ENCODE measurements at places on chromosomes 5 and 9.

DNA sequence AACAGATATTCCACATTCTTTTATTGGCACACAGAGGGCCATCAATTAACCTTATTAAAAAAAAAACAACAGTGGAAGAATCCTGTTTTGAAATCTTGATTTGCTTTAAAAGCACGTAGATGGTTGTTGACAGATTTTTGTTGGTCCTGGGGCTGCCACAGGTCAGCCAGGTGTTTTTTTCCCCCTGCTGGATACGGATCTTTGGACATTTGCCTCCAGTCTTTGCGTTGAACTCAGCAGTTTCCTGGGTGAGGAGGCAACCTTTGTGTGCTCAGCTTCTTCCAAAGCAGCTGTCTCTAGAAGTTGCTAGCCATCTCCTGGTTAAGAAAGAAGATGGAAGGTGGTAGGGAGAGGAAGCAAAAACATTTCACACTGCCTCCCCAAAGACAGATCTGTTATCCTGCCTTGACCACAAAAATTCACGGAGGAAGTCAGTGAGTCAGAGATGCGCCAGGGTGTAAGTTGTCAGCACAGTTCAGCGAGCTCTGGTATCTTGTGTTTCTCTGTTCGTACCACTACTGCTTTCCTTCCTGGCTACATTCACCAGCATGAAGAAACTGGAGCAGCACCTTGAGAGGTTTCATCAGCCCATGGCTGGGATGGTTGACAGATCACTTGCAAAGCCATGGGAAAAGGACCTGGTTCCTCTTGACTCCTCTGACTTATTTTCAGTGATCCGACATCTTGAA lies 207.3 kb downstream of the ARHGAP26 start:
- peak; percentile 51 for DNase-seq

DNA sequence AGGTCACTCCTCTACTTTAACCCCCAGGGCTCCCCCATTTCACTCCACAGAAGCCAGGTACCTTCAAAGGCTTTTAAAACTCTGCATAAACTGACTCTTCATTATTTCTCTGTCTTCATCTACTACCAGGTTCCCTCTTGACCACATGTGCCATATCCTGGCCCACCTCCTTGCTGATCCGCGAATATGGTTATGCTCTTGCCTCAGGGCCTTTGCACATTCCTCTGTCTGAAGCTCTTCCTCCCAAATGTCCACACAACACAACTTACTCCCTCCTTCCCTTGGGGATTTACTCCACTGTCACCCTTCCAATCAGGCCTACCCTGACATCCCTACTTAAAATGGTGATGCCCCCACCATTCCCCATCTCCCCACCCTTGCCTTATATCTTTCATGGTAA lies 134.6 kb upstream of the ANKRD55 start:
- DNase-seq, result no peak

DNA sequence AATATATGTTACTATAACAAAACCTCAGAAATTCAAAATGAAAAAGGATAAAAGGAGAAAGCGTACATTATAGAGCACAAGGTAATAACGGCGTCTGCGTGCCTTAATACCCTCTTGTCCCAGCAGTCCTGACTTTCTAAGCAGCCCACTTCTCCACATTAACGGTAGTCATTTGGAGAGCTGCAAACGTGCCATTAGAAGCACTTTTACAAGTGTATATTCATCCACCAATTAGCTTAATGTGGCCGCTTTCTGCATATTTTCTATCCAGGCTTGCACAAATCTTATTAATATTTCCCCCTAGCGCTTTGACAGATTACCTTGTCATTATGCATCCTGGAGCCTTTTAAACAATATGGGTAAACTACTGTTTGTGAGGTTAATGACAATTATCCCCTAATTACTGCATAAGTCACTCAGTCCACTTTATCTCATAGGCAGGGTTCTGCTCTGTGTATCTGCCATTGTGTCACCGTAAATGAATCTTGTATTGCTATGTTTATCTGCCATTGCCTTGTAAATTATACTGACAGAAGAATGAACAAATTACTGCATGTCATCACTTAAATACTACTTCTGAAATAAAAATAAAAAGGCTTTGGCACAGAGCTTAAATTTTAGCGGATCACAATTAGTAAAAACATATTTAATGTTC lies 421.3 kb downstream of the BNC2 start:
- no peak for DNase-seq

- DNase-seq, result no peak
Observed at GRCh38 chr5:117588611-117589010, 1014.0 kb upstream of the SEMA6A start.

DNA sequence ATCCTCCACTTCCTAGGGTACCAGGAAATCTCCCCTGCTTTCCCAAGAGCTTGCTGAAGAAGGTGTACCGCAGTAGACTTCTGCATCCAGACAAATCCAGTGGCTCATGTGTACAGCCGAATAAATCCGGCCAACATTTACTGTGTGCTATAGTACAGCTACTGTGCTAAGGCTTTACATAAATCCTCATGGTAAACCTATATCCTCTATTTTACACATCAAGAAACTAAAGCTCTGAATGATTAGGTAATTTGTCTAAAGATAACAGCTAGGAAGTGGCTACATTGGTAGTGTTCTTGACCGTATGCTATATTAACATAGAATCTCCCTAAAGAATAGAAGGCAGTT lies 511 bp upstream of the WDR41 start:
- DNase-seq, result no peak

GRCh38 chr5:40569546-40570270 lies 110.0 kb upstream of the PTGER4 start:
- no peak for DNase-seq

DNA sequence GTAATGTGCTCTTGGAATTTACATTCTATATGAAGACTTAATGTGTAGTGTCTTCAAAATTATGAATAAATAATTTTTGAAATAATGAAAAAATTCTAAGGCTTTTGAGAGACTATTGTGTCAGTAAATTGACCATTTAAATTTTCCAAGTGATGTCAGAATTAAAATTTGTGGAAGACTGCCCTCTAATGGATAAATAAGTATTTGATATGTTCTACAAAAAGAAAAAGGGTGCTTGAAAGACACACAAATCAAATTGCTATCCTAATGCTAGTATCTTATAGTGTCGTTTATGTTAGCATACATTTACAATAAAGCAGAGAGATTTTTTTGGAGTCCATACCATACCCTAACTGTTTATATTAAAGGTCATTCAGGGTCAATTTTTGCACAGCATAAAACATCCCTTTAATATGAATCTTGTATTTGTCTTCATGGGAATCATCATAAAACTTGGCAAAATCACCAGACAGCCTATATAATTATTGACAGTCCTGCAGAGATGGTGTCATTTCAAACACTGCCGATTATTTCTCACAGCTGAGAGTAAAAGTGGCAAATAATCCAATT lies 120.8 kb upstream of the SLC27A6 start:
- DNase-seq, result no peak

DNA sequence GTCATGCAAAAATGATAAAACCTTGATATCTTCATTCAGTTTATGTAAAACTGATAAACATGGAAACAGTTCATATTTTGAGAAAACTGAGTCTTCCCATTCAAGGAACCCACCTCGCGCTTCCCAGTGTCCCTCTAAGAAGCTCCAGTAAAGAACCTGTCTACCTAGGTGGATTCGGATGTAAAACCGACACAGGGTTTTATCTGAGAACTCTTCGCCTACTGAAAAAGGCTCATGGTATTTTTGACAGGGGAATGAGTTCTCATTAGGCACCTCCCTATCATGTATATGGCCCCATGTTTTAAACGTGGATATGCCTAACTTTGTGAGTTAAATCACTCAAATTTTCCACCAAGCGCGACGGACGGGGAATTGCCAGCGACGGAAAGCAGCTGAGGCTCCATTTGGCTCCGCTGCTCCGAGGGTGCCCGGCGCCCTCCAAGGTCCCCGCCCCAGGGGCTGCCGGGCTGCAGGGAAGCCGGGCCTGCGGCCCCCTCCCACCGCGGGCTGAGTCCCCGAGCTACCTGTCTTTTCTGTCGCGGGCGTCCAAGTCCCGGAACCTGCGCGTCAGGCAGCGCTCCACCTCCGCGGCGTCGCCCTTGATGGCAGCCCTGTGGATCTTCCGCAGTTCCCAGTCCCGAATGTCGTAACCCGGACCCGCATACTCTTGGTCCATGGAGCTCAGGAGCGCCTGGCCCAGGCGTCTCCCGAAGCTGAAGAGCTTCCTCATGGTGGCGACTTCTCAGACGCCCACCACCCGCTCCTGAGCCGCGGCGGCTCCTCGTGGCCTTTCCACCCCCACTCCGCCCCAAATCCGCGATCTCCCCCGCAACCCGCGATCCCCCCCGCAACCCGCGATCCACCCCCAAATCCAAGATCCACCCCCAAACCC lies 594 bp downstream of the ANKRD18A start:
- DNase-seq, result peak; percentile 62

GRCh38 chr5:89282554-89283510 lies 399.8 kb upstream of the MEF2C start:
- no peak for DNase-seq

DNA sequence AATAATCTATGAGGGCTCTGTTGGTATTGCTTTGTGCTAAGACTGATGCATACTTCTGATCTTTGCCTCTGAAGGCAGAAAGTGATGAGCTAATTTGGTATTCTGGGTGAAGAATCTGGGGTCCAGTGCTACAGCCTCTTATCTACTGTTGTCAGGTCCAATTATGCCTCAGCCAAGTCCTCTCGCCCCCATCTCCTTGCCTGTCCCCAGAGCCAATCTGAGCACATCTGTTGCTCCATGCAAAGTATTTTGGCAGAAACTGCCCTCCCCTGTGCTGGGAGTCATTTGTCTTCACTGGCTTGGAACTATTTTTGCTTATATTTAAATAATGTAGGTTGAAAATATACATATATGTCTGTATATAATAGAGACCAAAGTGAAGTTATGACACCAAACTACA lies 23.4 kb downstream of the LSM11 start:
- DNase-seq, result no peak

DNA sequence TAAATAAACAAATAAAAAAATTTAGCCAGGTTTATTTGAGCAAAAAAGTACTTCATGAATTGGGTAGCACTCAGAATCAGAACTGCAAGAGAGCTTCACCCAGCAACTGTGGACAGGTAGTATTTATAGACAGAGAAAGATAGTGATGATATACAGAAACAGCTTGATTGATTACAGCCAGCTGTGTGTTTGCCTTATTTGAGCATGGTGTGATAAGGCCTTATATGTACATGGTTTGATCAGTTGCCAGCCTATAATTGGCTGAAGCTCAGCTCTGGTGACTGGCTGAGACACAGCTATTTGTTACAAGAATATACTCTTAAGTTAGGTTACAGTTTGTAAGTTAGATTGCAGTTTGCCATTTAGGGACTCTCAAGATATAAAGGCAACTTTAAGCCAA lies 34.3 kb upstream of the ARL15 start:
- DNase-seq, result no peak

DNA sequence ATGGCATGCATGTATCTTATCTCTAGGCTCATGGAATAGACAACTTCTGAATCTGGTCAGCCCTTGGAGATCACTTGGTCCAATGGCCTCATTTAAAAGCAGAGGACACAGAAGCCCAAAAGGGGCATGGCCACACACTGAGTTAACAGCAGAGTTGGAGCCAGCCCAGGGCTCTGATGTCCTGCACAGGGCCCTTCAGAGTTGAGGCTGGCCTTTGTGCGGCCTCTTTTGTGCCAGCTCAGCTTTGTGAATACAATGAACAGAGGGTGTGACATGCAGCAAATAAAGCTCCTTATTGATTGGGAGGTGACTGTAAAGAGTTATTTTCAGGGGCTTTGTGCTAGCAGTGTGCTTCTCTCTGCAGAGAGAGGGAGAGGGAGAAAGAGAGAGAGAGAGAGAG lies 150.1 kb upstream of the STK32A start:
- no peak for DNase-seq

DNA sequence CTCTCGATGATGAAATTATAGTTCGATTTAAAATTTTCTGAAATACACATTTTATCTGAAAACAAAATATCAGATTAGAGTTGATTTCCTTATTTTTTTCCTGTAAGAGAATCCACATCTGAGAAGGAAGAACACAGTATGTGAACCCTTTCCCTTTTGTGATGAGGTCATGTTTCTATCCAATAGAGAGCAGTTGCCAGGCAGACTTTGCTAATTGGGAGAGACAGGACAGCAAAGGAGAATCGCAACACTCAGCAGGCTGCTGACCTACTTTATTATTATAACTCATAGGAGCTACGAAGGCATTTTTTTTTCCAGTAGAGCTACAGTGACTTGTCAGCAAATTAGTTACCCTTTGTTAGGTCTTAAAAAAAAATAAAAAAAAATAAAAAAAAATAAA lies 242.1 kb downstream of the HCN1 start:
- DNase-seq, result no peak

GRCh38 chr5:155998257-155998656 lies 328.7 kb upstream of the SGCD start:
- DNase-seq, result no peak

DNA sequence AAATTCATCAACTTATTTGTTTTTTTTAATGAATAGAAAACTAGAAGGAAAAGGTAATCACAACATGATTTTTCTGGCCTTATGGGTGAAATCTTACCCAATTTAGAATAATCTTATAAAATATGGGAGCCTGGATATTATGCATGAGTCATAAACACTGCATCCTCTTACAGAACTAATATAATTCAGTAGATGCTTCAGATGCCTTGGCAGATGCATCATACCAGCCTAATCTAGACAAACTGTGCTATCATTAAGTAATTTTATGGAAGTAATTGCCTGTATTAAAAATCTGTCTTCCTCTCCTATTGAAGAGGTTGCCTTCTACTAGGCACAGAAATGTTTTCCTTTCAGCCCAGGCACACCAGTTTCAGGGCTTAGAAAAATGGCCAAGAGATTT lies 2384.6 kb upstream of the WWC1 start:
- no peak for DNase-seq

- no peak for DNase-seq
Observed at GRCh38 chr9:128275198-128276007, at the start of gene GOLGA2. TSS of gene GOLGA2 (minus strand) at chr9:128276007. CDS start at chr9:128275976, 31 bp downstream.

GRCh38 chr9:106575823-106576222 lies 287.1 kb upstream of the ZNF462 start:
- no peak for DNase-seq

DNA sequence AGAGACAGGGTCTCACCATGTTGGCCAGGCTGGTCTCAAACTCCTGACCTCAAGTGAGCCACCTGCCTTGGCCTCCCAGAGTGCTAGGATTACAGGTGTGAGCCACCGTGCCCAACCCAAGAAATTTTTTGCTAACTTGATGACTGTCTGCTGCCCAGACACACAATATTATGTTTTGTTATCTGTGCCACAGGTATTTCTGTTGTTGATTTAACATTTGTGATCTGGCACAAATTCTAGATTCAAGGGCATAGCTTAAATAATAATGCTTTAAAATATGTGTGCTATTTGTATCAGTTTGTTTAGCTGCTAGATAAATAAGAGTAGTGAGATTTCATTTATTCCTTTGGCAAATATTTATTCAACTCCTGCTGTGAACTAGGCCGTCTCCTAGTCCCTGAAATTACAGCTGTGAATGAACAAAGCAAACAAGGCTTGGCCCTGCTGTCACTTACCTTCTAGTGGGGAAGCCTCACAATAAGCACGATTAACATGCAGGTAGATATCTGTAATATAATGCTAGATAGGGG lies 35.3 kb downstream of the GAPVD1 start:
- no peak for DNase-seq

- DNase-seq, result no peak
Observed at GRCh38 chr9:72905514-72906480, 47.1 kb downstream of the ALDH1A1 start.

GRCh38 chr9:85269811-85270210 lies 471.9 kb downstream of the AGTPBP1 start:
- DNase-seq, result no peak
